NCI-H1694 (cell line): ENCODE measurements at places on chromosomes 6 and 20.

DNA sequence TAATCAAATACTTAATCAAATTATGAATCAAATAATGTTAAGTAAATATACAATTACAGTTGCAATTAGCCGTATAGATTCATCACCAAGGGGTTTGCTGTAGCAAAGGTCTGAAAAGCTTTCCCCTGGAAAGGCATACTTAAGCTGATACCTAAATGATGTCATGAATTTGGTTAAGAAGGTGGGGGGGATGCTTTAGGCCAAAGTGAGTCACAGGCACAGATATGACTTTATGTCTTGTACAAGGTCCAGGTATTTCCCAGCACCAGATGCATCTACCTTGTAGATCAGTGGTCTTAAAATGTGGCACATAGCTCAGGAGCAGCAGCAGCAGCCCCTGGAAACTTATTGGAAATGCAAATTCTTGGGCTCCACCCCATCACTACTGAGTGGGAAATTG lies 557.3 kb upstream of the CDH4 start:
- no peak for DNase-seq

- DNase-seq: no peak
These were observed 22.7 kb upstream of the GOPC start for GRCh38 chr6:117624869-117625481.

GRCh38 chr6:37628611-37629320 lies 68.9 kb downstream of the MDGA1 start:
- DNase-seq: no peak

DNA sequence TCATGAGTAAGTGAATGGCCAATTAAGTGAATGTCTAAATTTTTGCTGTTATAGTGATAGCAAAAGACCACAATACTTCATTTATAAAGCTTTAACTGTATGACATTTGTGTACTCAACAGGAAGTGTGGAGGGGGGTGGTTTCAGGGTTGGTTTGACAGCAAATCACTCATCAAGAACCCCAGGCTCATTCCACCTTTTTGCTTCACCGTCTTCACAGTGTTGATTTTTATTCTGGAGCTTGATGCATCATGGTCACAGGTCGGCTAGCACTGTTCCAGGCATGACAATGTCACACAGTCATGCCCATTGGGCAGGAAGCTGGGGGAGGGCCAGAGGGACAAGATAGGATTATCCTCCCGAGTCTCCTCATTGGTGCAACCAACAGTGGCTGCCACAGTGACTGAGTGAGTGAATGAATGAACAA lies 75.0 kb downstream of the MDGA1 start:
- no peak for DNase-seq

DNA sequence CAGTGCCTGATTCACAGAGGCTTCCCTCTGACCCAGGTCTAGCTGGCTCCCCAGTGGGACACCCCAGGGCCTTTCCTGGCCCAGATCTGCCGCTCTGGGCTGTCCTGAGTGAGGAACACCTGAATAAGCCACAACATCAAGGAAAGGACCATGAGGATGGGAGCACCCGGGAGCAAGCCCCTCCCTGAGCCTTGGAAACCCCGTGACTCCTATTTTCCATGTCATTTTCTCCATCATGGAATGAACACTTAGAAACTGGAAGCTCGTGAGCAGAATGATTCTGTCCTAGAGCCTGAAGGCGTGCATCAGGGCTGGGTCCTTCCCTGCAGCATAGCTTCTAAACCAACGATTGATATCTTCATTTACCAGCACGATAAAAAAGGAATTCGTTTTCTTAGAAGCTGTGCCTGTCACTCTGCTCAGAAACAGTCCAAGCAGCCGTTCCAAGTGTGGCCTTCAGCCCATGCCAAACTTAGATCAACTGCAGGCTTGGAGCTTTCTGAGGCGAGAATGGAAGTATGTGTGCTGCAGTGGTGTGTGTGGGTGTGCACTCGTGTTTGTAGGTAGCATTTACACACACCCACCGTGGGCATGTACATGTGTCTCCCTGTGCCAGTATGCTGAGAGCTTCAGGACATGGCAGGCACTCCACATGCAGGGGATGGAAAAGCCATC lies 83.2 kb upstream of the FOXC1 start:
- no peak for DNase-seq

DNA sequence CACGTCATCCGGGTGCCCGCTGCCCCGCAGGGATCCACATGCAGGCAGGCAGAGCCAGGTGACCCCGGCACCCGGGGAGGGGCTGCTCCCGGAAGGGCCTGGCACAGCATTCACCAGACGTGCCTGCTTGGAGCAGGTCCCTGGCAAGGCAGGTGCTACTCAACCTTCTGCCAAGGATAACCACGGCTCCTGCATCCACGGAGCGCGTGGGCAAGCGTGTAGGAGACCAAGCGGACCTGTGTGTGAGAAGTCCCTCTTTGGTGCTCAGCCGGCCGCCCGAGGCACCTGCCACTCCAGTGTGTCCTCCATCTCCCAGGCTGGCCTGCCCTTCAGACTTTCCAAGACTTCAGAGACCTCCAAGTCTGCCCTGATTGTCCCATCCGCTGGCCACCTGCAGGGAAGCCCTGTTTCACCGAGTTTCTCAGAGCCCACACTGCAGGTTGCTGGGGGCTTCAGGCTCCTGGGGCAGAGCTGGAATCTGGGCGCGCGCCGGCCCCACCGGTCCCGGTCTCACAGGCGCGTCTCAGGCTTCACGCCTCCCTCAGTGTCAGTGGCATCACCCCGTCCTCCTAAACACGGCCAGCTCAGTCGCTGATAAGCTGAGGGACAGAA lies 124.3 kb downstream of the DLL1 start:
- DNase-seq: no peak

GRCh38 chr6:33947916-33948594 lies 144.3 kb upstream of the MLN start:
- DNase-seq: no peak

DNA sequence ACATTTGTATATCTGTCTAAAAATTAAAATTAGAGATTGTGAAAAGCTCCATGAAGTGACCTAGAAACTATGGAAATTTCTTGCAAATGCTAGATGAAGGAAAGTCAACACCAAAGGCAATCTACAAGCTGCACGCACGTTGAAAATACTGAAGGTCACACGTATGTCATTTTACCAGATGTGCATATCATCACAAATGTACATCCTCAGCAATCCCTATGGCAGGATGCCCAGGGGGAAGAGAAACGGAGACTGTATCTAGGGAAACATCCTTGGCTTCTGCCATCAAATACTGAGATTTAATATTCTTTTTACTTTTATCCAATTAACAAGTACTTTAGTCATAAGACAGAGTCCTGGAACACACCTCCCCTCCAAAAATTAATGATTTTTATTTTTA lies 672.0 kb downstream of the RNF144B start:
- peak; percentile 1 for DNase-seq
